ENCODE measurements at places on chromosomes 6 and 20. TPM values are rescaled to one million over a fixed set of nuclear protein-coding genes. Genes with fewer than 3 reads are reported as not detected.

GRCh38 chr6:105251689-105252088 is 71.9 kb upstream of the POPDC3 start:
- no peak for DNase-seq

Gene PDYN
- 0.41 TPM for polyA plus RNA-seq

DNA sequence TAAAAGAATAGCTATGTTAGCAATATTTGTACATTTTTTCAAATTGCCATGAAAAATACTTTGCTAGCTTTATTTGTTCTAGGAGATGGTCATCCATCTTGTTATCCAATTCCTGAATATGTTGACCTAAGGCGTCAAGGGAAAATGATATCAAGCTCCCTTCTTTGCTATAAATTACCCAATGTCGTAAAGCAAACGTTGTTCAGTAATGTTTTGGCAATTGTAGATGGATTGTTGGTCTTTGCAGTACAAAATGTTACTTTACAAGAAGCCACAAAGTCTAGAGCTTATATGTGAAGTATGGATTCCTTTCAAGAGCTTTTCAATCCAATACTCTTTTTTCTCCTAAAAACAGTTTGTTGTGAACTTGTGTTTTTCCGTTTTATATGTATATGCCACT is 3.3 kb downstream of the NCR2 start:
- DNase-seq = no peak

Gene PTPRK
- 51.2 TPM for polyA plus RNA-seq

DNA sequence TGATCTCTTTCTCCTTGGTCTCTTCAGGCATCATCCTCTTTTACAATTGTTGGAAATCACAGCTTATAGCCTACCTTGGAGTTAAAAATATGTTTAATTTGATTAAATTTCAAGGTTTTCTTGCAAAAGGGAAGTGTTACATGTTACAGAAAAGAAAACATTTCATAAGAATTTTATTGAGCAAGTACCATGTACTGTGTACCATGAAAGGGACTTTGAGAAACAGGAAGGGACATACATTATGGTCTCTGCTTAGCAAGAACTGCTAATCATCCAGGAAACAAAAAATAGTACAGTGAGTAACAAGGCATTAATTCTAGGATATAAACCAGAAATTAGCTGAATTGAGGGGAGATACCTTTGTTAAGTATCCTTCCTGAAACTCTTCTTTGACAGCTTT is 145.3 kb upstream of the SPACA1 start:
- DNase-seq = no peak

GRCh38 chr20:41418739-41419293 is 52.2 kb upstream of the EMILIN3 start:
- DNase-seq = no peak

- no peak for DNase-seq
Observed at GRCh38 chr6:150894191-150894744, 28.8 kb downstream of the MTHFD1L start.

DNA sequence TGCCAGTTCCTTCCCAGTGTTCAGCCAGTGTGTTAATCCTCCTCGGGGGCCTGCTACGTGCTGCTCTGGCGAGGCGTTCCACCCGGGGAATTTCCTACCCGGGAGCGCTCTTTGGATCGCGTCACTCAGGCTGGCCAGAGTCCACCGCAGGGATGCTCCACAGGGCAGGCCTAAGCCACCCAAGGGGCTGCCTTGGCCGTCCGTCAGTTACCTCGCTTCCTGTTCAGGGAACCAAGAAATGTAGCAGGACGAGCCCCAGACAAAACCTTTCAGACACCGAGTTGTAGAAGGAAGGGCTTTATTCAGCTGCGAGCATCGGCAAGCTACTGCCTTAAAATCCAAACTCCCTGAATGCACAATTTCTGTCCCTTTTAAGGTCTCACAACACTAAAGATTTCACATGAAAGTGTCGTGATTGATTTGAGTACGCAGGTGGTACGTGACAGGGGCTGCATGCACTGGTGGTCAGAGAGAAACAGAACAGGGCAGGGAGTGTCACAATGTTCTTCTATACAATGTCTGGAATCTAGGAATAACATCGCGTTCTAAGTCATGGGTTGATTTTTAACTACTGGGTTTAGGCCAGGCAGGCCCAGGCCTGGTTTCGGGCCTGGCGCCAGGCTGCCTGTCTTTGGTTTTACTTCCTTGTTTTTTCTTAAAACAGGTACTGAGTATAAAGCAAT is 15.7 kb upstream of the POU5F1 start:
- DNase-seq = no peak

- DNase-seq = no peak
Observed at GRCh38 chr6:135329851-135330803, 149.0 kb downstream of the MYB start.

- DNase-seq = no peak
Observed at GRCh38 chr6:63897459-63897858, 261.9 kb downstream of the PHF3 start.

Data from renal pelvis (tissue), 12 donors.